Uterus (tissue), 4 donors: ENCODE measurements at places on chromosomes 3 and 15. TPM values are rescaled to one million over a fixed set of nuclear protein-coding genes. Genes with fewer than 3 reads are reported as not detected.

- no peak for DNase-seq
Observed at GRCh38 chr3:138078096-138078495, 37.3 kb downstream of the DZIP1L start.

FOXB1 gene
- total RNA-seq = not detected

SLC6A1 gene
- total RNA-seq = 2.9 TPM

DNA sequence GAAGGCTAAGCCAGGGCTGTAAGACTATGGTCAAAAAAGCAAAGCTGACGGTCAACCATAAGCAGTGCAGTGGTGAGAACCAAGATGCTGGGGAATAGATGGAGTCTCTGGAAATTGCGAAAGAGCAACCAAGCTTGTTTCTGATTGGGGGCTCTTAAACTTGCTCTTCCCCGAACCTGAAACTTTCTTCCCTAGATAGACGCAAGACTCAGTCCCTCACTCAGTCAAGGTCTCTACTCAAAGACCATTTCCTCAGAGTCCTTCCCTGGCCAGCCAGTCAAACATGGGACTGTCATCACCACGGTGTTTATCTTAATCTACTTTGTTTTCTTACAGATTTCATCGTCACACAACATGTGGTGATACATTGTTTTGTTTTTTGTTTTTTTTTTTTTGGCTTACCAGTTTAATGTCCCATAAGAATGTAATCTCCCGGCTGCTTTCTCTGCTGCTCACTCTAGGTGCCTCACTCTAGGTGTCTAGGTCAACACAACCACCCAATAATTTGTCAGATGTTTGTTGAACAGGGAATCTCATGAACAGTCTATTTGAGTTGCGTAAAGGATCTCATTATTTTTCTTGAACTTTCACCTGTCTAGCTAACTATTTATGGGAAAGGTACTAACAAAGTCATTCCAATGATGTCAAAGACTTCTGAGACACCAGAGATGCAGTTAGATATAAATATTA is 495.4 kb downstream of the FOXP1 start:
- DNase-seq = no peak

CCDC13 gene
- not detected for total RNA-seq

GRCh38 chr15:79673416-79674123 is 223.2 kb downstream of the MTHFS start:
- no peak for DNase-seq

- DNase-seq = no peak
Observed at GRCh38 chr15:52417521-52417920, 111.2 kb downstream of the MYO5A start.

MORC1 gene
- not detected for total RNA-seq

SEMA4B gene
- total RNA-seq = 50.1 TPM

- DNase-seq = no peak
Observed at GRCh38 chr3:50520849-50521248, 17.4 kb upstream of the CACNA2D2 start.

DNA sequence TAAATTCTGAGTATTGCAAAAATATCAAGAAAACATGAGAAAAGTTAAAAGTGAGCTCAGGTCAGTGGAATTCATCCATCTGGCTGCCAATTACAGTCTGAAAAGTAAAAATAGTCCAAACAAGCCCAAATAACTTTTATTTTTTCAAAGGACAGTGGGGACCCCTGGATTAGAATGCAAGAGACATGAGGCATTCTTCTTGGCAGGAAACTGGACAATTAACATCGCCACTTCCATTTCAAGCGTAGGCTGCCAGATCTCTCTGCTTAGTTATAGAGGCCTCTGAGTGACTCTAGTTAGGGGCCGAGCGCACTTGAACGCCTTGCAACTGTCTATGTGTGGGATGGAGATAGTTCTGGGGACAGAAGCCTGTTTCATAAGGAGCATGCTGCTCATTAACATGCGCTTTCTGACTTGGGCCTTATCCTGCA is 189.1 kb downstream of the GHSR start:
- peak; percentile 52 for DNase-seq
